ENCODE measurements at places on chromosomes 2 and 18.

DNA sequence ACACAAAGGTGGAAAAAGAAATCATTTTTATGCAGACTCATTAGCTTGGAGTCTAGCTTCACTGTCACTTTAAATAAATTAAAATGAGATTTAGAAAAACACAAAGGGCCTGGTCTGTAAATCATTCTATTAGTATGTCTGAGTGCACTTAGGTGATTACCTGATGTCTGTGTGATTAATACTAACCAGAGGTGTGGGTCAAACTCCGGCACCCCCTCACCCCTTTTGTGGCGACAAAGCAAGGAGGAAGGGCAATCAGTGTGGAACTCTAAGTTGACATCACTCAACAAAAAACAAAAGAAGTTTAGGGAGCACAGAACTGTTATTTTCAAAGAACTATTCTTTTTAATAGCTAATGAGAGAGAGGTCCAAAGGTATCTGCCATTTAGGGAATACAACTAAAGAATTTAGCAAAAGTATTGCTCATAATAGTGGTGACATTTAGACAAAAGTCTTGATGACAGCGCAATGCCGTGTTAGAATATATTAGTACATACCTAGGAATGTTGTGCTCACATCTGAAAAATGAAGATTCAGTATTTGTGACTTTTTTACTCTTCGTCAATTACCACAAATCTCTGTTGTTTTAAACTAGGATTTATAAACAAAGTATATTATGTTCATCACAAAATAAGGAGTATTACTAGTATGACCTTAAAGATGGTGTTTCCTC, 66.3 kb downstream of the ZEB2 start:
- no peak for DNase-seq

DNA sequence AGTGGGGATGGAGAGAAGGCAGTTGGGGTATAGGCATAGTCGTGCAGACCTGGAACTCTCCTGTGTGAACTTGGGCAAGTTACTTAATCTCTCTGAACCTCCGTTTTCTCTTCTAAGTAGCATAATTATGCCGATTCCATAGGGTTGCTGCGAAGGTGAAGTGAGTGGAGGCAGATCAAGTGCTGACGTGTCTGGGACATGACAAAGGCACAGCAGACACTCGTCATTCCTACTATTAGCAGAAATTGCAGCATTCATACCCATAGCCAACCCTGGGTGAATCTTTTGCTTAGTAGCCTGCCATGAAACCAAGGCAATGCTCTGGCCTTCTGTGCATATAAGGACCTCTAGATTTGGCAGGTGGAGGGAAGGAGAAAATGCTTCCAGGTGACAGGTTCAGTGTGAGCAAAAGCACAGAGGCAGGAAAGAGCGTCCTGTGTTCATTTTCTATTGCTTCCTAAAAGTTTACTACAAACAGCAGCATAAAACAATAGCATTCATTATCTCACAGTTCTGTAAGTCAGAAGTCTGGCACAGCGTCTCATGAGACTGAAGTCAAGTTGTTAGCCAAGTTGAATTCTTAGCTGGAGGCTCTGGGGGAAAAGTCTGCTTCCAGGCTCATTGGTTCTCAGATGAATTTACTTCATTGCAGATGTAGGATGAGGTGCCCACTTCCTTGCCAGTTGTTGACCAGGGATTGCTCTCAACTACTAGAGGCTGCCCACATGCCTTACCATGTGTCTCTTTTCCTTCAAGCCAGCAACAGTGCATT, 77.8 kb downstream of the CTIF start:
- DNase-seq: no peak

DNA sequence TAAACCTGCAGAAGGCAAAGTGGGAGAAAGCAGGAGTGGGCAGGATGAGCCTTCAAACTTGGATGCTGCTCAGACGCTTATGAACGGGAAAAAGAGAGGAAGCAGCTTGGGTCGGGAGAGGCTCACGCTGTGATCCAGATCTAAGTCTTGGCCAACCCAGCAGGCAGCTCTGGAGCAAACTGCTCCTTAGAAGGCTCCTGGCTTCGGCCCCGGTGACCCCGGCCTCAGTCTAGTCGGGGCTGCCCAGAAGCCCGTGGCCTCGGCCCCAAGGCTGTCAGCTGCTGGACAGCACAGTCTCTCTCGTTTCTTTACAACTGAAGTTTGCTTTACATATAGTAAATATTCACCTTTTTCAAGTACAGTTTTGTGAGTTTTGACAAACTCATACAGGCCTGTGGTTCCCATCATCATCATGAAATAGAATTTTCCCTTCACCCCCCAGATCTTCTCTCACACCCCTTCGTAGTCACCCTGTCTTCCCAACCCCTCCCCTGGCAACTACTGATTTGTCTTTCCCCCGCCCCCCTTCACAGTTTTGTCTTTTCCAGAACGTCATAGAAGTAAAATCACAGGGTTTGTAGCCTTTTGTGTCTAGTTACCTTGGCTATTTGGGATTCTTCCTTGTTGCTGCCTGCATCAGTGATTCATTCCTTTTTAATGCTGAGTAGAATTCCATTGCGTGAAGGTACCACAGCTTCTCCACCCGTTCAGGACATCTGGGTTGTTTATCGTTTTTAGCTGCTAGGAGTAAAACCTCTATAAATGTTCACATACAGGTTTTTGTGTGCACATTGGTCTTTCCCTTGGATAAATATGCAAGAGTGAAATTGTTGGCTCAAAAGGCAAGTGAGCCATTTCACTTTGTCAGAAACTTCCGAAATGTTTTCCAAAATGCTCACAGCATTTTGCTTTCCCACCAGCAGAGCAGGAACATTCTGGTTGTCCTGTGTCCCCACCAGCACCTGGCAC, 35.1 kb downstream of the MYO7B start:
- no peak for DNase-seq

- DNase-seq: no peak
Measured at GRCh38 chr2:27752551-27753237, 18.8 kb upstream of the MRPL33 start.

GRCh38 chr2:196274387-196274809, 103.0 kb upstream of the STK17B start:
- no peak for DNase-seq
